ENCODE measurements at places on chromosomes 3 and 15.
A peak's percentile ranks its signal among the peaks of the same experiment; 100 is the strongest.

GRCh38 chr3:63353383-63353782 is 75.3 kb downstream of the SYNPR start:
- DNase-seq: no peak

DNA sequence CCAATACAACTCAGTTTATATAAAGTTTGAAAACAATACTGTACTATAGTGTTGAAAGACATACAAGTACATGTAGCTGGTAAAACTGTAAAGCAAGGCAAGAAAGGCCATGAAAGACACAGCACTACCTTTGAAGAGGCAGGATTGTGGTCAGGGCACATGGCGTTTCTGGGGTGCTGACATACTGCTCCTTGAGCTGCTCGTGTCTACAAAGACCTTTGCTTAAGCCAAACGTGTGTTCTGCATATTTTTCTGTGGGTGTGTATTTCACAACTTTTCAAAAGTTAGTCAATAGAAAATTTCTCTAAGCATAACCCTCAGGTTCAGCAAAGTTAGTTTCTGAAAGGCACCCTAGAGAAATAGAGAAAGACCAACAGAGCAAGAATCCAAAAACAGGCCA is 14.1 kb upstream of the TOPAZ1 start:
- no peak for DNase-seq

- DNase-seq: no peak
Measured at GRCh38 chr3:14391033-14391432, 11.4 kb upstream of the SLC6A6 start.

GRCh38 chr3:42077785-42078184 is 13.4 kb upstream of the TRAK1 start:
- no peak for DNase-seq

- peak; percentile 93 for DNase-seq
Measured at GRCh38 chr3:155323063-155323666, 29.7 kb upstream of the STRIT1 start.

DNA sequence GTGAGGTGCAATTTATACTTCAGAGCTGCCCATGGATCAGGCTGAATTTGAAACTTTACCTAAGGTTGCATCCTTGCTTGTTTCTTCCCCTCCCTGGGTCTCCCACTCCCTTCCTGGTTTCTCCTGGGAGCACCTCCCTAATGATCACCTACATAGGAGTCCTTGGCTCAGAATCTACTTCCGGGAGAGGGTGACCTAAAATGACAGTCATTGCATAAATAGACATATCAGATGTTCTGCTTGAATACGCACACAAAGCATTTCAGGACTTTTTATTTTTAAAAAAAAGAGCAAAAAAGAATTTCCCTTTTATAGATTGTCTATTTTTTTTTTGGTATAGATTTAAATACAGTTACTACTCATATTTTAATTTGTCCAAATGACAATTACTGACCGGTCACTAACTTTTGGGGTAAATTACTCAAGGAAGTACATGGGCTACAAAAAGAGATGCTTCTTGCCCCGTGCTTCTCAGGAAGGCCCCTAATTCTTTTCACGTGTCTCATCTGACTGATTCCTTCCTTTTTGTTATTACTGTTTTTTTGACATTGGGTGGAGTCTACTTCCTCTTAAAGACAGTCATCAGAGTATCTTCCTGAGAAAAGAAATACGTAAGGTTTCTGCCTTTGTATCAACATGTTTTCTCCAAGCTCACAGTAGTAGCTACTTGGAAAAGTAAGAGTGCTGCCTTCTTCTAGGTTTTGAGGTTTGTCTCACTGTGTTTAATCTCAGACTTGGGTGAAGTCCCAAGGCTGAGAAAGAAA is 4.9 kb upstream of the MYZAP start:
- DNase-seq: no peak

- DNase-seq: peak; percentile 19
Measured at GRCh38 chr15:72229076-72229946, 1.7 kb downstream of the PKM start.

DNA sequence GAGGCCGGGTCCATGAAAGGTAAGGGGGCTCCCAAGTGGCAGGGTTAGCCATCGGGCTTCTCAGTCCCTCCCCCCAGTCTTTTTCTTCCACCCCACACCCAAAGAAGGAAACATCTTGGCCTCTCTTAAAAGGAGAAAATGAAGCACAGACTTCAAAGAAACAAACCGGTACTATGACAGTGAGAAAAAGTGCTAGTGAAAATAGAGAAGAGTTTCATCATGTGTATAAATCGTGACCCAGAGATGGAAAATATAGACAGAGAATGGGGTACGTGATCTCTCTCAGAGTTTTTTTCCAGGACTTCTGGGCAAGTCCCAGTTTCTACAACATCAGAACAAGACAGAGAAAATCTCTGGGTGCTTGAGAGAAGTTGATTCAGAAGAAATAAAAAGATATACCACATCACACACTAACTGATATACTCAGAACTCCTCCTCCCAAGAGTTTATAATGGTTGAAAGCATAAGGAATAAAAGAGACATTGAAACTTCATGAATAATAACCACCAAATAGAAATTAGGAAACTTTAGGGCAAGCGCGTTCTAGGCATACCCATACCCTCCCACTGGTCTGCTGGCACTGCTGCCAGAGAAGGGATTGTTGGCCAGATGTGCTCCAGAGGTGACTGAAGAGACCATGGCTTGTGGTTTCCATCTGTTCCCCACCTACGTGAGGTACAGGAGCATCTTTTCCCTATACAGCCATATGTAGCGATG is 318.9 kb upstream of the CHRM5 start:
- DNase-seq: no peak

- no peak for DNase-seq
Measured at GRCh38 chr3:159751752-159752151, 236.9 kb upstream of the IL12A start.

DNA sequence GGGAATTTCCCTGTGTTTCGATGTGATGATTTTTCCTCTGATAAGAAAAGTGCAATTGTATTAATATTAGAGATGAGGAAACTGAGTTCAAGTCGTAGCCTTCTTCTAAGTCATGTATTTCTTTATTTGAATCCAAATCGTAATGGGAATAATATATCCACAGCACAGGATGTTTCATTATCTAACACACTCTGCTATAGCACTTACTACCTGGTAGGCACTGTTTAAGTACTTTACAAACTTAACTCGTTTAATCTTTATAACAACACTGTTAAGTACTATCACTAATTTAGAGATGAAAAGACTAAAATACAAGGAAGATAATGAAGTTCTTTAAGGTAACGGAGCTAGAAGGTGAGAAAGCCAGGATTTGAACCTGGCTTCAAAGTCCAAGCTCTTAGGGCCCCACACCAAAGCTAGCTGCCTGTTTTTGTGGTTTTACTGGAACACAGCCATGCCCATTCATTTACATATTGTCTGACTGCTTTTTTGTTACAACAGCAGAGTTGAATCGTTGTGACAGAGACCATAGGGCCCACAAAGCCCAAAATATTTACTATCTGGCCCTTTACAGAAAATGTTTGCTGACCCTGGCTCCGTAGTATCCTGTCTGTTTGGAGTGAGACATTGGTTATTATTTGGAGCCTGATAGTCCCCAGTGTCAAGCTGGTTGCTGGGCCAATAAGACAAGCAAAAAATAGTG is 9.6 kb upstream of the ATP13A3 start:
- DNase-seq: no peak

- DNase-seq: no peak
Measured at GRCh38 chr3:61594144-61594963, 33.0 kb downstream of the PTPRG start.

DNA sequence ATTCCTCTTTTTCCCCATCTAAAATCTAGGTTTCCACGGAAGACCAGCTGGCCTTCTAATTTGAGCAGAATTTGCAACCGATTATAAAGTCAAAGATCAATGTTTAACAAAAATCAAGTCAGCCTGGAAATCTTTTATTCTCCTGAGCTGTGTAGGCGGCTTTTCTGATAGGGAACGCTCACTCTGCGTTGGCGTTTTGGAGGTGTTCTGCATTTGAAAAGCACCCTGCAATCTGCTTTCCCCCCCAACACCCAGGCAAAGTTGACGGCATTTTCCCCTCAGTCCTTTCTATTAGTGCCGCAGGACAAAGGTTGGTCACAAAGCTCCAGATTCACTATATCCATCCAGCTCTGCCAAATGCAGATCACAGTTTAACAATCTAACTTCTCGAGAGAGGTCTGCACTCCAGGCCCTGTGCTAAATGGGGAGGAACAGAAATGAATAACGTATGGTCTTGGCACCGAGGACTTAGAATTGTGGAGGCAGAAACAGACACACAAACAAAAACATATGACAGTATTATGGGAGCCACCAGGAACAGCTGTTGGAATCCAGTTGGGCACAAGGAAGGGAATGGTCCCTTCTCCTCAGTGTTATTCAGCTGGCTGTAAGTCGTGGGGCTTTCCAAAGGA is 50.4 kb upstream of the LARS2 start:
- no peak for DNase-seq

DNA sequence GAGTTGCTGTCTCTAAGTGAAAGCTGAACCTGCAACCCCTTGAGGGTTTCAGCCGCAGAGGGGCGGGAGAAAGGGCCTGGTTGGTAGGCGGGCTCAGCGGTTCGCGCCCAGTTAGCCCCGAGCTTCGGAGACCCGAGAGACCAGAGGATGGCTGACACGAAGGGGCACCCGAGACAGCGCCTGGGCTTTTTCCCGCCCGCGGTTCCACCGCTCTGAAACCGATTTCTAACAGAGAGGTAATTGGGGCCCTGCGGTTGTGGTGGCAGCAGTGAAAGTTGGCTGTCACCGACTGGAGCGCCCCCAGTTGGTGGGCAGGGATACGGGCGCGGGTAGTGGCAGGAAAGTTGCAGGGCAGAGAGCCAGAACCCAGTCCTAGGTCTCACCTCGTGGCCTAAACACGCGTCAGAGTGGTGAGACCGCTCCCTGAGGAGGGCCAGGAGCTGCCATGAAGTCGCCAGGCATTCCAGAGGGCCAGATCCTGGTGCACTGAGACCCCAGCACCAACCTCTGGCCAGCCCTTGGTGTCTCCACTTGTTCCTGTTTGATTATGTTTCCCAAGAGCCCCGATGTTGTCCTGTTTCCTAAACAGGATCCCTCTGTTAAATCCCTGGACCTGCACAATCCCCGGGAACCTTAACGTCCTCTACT is 625 bp upstream of the ELL3 start:
- peak; percentile 87 for DNase-seq

- DNase-seq: no peak
Measured at GRCh38 chr3:159364511-159364910, 562.7 kb downstream of the MFSD1 start.

- DNase-seq: peak; percentile 89
Measured at GRCh38 chr15:78077053-78077870, at the start of gene TBC1D2B. TBC1D2B (minus strand) TSS chr15:78077711; CDS start chr15:78077652, 59 bp downstream.

DNA sequence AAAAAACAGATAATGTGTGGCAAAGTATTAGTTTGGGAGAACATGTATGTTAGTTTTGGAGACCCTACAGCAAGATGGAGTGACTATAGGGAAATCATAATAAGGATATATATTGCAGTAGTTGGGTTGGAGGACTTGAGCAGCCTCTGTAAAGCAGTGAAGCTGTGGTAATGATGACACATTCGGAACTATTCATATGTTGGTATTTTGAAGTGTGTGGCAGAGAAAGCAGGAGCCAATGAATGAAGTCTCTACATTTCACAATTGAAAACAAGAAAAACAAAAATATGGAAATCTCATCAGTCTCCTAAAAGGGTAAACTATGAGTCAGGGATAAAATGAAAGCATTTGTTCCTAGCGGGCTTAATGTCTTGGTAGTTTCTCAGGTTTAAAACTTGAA is 645.9 kb downstream of the OTOL1 start:
- DNase-seq: no peak

DNA sequence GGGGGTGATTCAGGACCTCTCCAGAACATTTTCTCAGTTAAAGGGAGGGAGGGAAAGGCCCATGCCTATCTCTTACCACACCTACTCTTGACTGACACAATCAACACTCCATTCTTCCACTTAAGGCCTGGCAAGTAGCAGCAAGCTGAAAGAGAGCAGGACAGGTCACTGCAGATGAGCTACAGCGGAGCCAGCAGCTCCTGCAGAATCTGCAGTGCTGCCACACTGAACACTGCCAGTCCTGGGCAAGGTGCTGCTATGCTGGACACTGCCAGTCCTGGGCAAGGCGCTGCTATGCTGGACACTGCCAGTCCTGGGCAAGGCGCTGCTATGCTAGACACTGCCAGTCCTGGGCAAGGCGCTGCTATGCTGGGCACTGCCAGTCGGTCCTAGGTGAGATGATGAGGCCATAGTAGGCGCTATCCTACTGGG is 143.7 kb downstream of the MYLK start:
- no peak for DNase-seq

DNA sequence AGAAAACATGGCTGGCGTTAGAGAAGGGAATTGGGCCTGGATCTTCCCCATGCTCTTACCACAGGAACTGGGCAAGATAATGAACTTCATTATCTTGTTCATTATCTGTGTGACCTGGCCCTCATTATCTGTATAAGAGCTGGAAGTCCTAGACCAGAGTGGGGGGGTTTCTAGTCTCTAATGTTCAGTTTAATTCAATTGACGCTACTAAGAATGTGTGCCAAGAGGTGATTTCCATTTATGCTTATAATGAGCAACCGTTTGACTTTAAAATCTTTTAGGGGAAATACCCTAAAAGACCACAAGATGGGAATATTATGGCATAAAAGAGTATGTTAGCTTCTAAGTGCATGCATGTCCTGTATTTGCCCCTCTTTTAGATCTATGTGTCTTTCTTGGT is 59.1 kb upstream of the CSTA start:
- no peak for DNase-seq

All from NCI-H1417 (cell line).